ENCODE measurements at places on chromosomes 2 and 18. TPM values are rescaled to one million over a fixed set of nuclear protein-coding genes. Genes with fewer than 3 reads are reported as not detected.

The PER2 gene
- total RNA-seq = 12.4 TPM

- H3K27me3 ChIP-seq = peaks cover 6% of the 10 kb centered on the region
- no peak overlapping the region for H3K27ac ChIP-seq
- no peaks in the 10 kb centered on the region for H3K36me3 ChIP-seq
- H3K4me3 ChIP-seq = no peak overlapping the region
Observed at GRCh38 chr18:26714739-26715138, 150.8 kb downstream of the AQP4 start.

DNA sequence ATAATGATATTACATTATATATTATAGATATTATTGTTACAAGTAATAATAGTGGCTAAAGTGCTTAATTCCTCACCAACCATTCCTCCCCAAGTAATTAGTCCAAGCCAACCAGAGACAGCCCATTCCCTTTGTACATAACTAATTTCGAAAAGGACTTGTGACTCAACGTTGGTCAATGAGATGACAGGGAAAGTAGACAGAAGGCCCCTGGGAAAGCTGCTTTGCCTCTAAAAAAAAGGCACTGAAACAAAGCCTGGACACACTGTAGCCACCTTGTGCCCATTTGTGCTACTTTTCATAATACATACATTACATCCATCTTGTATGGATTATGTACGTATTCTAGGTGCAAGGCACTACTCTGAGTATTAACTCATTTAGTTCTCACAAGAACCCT is 28.8 kb downstream of the COLEC12 start:
- H3K4me3 ChIP-seq = no peak overlapping the region
- H3K27ac ChIP-seq = no peak overlapping the region
- no peaks in the 10 kb centered on the region for H3K36me3 ChIP-seq
- no peaks in the 10 kb centered on the region for H3K4me1 ChIP-seq
- DNase-seq = no peak
- H3K27me3 ChIP-seq = peaks cover 26% of the 10 kb centered on the region

- H3K27ac ChIP-seq = no peak overlapping the region
- H3K27me3 ChIP-seq = no peaks in the 10 kb centered on the region
- no peak overlapping the region for H3K4me3 ChIP-seq
- H3K4me1 ChIP-seq = no peaks in the 10 kb centered on the region
- no peak for DNase-seq
Observed at GRCh38 chr2:80852079-80852807, 547.7 kb upstream of the LRRTM1 start.

GRCh38 chr18:12409469-12409868 is 1.7 kb downstream of the PRELID3A start:
- no peak overlapping the region for H3K27ac ChIP-seq
- peaks cover 14% of the 10 kb centered on the region for H3K4me1 ChIP-seq
- no peak overlapping the region for H3K4me3 ChIP-seq

- H3K27ac ChIP-seq = no peak overlapping the region
- no peak overlapping the region for H3K4me3 ChIP-seq
- H3K27me3 ChIP-seq = no peaks in the 10 kb centered on the region
- no peak for DNase-seq
- H3K4me1 ChIP-seq = no peaks in the 10 kb centered on the region
- no peaks in the 10 kb centered on the region for H3K36me3 ChIP-seq
Observed at GRCh38 chr2:186912979-186913378, 64.0 kb upstream of the ZSWIM2 start.

DNA sequence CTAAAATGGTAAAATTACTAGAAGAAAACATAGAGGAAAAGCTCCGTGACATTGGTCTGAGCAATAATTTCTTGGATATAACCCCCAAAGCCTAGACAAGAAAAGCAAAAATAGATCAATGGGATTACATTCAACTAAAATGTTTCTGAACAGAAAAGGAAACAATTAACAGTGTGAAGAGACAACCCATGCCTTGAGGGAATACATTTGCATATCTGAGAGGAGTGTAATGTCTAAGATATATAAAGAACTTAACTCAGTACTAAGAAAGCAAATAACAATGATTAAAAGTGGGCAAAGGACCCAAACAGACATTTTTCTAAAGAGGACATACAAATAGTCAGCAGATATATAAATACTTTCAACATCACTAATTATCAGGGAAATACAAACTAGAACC is 206.2 kb downstream of the VAPA start:
- peaks cover 5% of the 10 kb centered on the region for H3K27me3 ChIP-seq

GRCh38 chr2:204129591-204130294 is 193.2 kb downstream of the ICOS start:
- H3K27me3 ChIP-seq = peaks cover 15% of the 10 kb centered on the region
- H3K36me3 ChIP-seq = no peaks in the 10 kb centered on the region
- DNase-seq = no peak
- no peak overlapping the region for H3K27ac ChIP-seq
- no peak overlapping the region for H3K4me3 ChIP-seq

DNA sequence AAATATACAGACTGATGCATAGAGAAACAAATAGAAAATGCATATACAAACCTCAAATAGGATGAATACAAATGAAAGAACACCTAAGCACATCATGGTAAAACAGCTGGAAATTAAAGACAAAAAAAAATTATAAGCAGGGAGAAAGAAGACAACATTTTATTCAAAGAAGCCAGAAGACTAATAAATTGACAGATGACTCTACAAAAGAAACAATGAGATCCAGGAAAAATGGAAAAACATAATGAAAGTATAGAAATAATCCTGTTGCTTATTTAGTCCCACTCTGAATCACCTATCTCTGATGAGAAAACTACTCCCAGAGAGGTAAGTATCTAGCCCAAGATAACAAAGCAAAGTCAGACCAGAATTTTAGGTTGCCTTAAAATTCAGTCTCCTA is 143.4 kb downstream of the RBM43 start:
- H3K36me3 ChIP-seq = no peaks in the 10 kb centered on the region
- H3K27me3 ChIP-seq = peaks cover 5% of the 10 kb centered on the region
- DNase-seq = no peak

GRCh38 chr2:38301969-38302702 is 74.9 kb downstream of the ATL2 start:
- H3K27ac ChIP-seq = no peak overlapping the region
- no peak overlapping the region for H3K4me3 ChIP-seq
- H3K27me3 ChIP-seq = no peaks in the 10 kb centered on the region

- H3K36me3 ChIP-seq = peaks cover 3% of the 10 kb centered on the region
- H3K27me3 ChIP-seq = no peaks in the 10 kb centered on the region
- H3K4me1 ChIP-seq = peaks cover 81% of the 10 kb centered on the region
- H3K27ac ChIP-seq = peak overlapping the region; percentile 95
- H3K4me3 ChIP-seq = peak overlapping the region; percentile 67
Observed at GRCh38 chr2:43178602-43179542, 47.5 kb downstream of the ZFP36L2 start.

The CTLA4 gene
- 132 TPM for total RNA-seq

- H3K36me3 ChIP-seq = no peaks in the 10 kb centered on the region
- no peak for DNase-seq
Observed at GRCh38 chr2:191488135-191488534, 189.8 kb upstream of the NABP1 start.

GRCh38 chr18:38606841-38607240 is 1041.2 kb upstream of the CELF4 start:
- no peak overlapping the region for H3K4me3 ChIP-seq
- no peaks in the 10 kb centered on the region for H3K36me3 ChIP-seq
- no peak overlapping the region for H3K27ac ChIP-seq
- H3K27me3 ChIP-seq = no peaks in the 10 kb centered on the region

DNA sequence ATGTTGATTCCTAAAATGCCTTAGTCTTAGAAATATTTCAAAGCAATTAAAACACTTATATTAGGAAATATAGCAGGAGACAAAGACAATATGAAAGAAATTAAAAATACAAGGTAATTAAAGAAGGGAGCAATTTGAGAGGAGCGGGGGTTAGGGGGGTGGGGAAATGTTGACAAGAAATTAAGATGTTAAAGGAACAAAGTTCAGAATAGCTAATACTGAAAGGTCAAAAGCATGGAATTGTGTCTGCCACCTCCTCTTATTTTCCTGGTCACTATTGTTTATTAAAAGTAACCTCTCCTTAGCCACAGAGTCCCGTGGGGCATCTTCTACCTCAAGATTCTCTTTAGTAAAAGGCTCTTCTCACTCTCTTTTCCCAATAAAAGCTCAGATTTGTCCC is 244.1 kb downstream of the MREG start:
- no peak overlapping the region for H3K27ac ChIP-seq
- no peak for DNase-seq
- no peak overlapping the region for H3K4me3 ChIP-seq
- H3K27me3 ChIP-seq = peaks cover 43% of the 10 kb centered on the region
- peaks cover 2% of the 10 kb centered on the region for H3K36me3 ChIP-seq

DNA sequence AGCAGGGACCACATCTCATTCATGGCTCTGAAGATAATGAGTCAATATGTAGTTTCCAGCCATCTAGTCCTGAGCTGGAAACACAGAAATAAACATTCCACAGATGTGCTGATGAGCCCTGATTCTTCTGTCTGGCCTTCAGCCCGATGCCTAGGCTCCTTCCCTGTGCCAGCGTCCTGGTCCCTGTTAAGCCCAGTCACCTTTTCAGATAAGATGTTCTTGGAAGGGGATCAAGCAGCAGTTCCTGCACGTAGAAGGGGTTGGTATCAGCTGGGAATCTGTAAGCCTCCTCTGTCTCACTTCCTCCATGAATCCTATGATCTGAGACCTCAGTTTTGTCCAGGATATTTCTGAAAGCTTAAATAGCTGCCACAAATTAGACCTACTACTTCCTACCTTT is 149.3 kb downstream of the TTC32 start:
- peaks cover 7% of the 10 kb centered on the region for H3K27me3 ChIP-seq
- H3K4me1 ChIP-seq = no peaks in the 10 kb centered on the region
- DNase-seq = no peak
- H3K36me3 ChIP-seq = no peaks in the 10 kb centered on the region
- H3K27ac ChIP-seq = no peak overlapping the region

The PLGLB2 gene
- 1.9 TPM for total RNA-seq

DNA sequence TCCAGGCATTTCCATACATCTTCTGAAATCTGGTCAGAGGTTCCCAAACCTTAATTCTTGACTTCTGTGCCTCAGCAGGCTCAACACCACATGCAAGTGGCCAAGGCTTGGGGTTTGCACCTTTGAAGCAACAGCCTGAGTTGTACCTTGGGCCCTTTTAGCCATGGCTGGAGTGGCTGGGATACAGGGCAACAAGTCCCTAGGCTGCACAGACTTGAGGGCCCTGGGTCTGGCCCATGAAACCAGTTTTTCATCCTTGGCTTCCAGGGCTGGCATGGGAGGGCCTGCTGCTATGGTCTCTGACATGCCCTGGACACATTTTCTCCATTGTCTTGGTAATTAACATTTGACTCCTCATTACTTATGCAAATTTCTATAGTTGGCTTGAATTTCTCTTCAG is 988.8 kb upstream of the CNTNAP5 start:
- H3K27ac ChIP-seq = no peak overlapping the region
- no peaks in the 10 kb centered on the region for H3K27me3 ChIP-seq
- H3K36me3 ChIP-seq = no peaks in the 10 kb centered on the region

DNA sequence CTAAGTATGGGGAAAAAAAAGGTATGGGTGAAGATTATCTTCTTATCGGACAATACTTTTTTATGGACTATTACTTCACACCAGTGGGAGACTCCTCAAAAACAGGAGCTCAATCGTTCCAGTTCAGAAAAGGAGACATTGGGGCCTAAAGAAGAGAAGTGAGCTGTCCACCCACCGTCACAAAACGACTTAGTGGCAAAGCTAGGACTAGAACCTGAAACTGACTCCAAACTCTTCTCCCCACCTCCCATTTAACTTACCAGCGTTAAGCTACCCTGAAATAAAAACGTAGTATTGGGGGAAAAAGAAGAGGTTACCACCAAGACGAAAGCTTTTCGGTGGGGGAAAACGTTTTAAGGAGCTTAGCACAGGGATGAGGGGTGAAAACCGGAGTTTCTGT is 503 bp downstream of the GTF3C3 start:
- peak overlapping the region; percentile 98 for H3K4me3 ChIP-seq
- peaks cover 6% of the 10 kb centered on the region for H3K36me3 ChIP-seq
- H3K27ac ChIP-seq = peak overlapping the region; percentile 100
- peaks cover 4% of the 10 kb centered on the region for H3K27me3 ChIP-seq
- no peak for DNase-seq

- DNase-seq = no peak
- H3K4me3 ChIP-seq = no peak overlapping the region
- H3K27me3 ChIP-seq = no peaks in the 10 kb centered on the region
- H3K36me3 ChIP-seq = no peaks in the 10 kb centered on the region
Observed at GRCh38 chr18:74613381-74613780, 15.7 kb downstream of the ZNF407 start.

- DNase-seq = no peak
- peaks cover 38% of the 10 kb centered on the region for H3K4me1 ChIP-seq
- H3K27ac ChIP-seq = no peak overlapping the region
- H3K36me3 ChIP-seq = no peaks in the 10 kb centered on the region
- no peaks in the 10 kb centered on the region for H3K27me3 ChIP-seq
Observed at GRCh38 chr2:160397530-160397865, 96.1 kb downstream of the RBMS1 start.

DNA sequence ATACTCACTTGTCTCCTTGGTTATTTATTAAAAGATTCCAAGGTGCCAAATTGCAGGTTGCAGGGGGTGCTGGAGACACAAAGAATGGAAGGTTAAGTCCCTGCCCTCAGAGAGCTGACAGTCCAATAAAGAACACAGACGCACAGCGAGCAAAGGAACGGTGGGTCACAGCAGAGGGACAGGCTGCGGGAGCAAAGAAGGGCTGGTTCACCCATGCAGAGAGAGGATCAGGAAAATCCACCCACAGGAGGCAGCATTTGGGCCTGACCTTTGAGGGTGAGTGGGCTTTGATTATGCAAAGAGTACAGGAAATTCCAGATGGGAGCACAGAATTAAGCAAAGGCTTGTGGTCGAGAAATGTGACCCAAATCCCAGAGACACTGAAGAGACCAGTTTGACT is 45.0 kb downstream of the ZBTB7C start:
- peaks cover 37% of the 10 kb centered on the region for H3K27me3 ChIP-seq
- no peak overlapping the region for H3K4me3 ChIP-seq
- peaks cover 3% of the 10 kb centered on the region for H3K36me3 ChIP-seq
- H3K27ac ChIP-seq = no peak overlapping the region
- DNase-seq = no peak
- H3K4me1 ChIP-seq = no peaks in the 10 kb centered on the region

The CHST9 gene
- total RNA-seq = not detected

The PEX13 gene
- 27.1 TPM for total RNA-seq

DNA sequence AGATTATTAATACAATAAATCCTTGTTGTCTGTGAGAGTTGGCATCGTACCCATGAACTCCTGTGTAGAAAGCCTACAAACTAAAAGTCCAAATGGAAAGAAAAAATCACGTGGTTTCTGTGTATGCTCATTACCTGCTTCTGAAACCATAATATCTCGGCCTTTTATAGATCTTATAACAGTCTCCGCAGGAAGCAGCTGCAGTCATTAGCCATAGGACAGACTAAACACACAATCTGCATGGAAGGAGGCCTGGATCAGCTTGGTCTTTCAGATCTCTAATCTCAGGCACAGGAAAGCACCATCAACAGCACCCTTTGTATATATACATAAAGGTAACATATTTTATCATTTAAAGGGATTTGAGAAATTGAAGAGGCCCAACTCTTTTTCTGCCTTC is 508.9 kb upstream of the TCF4 start:
- no peak overlapping the region for H3K27ac ChIP-seq
- H3K4me1 ChIP-seq = no peaks in the 10 kb centered on the region
- DNase-seq = no peak
- no peaks in the 10 kb centered on the region for H3K36me3 ChIP-seq
- H3K4me3 ChIP-seq = no peak overlapping the region

GRCh38 chr2:71330585-71331330 is 824 bp upstream of the ZNF638 start:
- no peak for DNase-seq
- peaks cover 24% of the 10 kb centered on the region for H3K4me1 ChIP-seq
- H3K27me3 ChIP-seq = no peaks in the 10 kb centered on the region
